Activated T-helper 17 cell treated with anti-CD3 and anti-CD28 coated beads, Interleukin-2, amount 50 U/mL, for 72 hours (primary cell): ENCODE measurements at places on chromosomes 12 and 14.

- ATAC-seq: peak; percentile 58
Observed at GRCh38 chr12:112979041-112979680, 842 bp downstream of the OAS2 start.

DNA sequence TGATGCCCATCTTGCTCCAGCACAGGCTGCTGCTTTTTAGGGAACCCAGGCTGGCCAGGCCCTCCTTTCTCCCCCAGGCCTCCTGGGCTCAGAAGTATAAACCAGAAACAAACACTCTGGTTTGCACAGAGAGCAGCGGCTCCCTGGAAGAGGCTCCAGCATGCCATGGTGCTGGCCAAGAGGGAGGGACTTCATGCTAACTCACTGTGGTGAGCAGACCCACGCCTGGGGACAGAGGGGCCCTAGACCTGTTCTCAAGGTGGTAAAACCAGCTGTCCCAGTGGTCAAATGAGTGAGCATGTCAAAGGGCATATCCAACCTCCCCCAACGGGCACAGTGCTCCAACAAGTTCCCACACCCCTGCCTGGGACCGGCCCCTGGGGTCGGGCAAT, 15.5 kb downstream of the BCL11B start:
- ATAC-seq: no peak

GRCh38 chr14:102951799-102952198, 29.3 kb downstream of the AMN start:
- ATAC-seq: no peak

DNA sequence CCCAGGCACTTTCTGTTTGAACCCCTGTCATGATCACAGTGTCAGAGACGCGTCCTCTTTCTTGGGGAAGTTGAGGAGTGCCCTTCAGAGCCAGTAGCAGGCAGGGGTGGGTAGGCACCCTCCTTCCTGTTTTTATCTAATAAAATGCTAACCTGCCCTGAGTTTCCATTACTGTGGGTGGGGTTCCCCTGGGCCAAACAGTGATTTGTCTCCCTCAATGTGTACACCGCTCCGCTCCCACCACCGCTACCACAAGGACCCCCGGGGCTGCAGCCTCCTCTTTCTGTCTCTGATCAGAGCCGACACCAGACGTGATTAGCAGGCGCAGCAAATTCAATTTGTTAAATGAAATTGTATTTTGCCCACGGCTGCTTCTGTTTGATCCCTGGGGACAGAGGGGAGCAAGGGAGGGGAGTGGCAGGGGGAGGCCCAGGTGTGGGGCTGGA, 5.1 kb downstream of the SHMT2 start:
- ATAC-seq: no peak
